ENCODE measurements at places on chromosomes 5 and 9.

- no peak for DNase-seq
Measured at GRCh38 chr5:28734396-28734795, 1696.0 kb upstream of the CDH9 start.

GRCh38 chr9:111350556-111350955 lies 20.5 kb upstream of the OR2K2 start:
- no peak for DNase-seq

GRCh38 chr5:149212198-149212951 lies 59.3 kb upstream of the AFAP1L1 start:
- DNase-seq, result no peak

- no peak for DNase-seq
Measured at GRCh38 chr5:157387683-157388093, 72.3 kb upstream of the NIPAL4 start.

DNA sequence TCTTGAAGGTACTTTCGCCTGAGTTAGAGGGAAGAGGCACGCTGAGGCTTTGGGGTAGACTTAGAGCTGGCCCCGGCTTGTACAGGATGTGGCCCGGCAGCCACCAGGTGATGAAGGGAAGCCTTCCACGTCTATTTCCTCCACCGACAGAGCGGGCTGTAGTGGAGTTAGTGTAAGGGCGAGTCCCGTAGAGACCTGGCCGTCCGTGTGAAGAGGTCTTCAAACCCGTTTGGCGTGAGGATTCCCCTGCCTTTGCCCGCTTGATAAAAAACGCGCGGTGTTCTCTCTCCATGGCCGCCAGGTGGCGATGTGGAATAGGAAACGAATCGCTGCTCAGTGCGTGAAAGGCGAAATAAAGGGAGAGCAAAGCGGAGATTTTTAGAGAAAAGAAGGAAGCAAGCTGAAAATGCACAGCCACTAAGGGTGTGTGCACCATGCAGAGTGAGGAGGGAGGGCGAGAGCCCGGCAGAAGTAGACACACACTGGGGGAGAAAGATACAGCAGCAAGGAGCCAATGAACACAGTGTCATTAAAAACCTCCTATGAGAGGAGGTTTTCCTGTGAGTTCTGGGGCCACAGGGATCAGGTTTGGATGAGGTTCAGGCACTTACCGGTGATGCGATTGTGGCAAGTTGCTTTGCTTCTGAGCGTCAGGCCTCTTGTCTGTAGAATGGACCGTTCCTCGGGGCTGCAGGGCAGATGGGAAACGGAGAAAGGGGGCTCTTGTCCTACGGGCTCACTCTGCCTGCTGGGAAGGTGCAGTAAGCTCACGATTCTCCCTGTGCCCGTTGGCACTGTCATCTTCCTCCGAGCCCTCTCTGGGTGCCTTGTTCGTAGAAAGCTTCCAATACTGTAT lies 34.2 kb downstream of the STC2 start:
- DNase-seq, result peak; percentile 90

DNA sequence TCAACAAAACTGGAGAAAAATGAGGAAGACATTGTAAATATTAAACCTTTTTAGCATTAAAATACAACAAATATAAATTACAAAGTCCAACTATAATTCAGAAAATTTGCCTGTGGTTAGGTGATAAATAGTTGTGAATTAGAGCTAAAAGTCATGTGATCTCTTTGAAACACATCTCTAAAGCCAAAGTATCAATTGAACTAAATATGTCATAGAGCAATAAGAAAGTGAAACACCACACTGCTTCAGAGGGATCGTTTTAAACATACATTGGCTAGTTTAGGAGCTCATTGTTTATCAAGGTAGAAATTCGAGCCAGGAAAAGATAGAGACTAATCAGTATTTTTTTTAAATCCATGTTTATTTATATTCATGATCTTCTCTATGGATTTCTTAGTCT lies 606.3 kb upstream of the ITGA1 start:
- no peak for DNase-seq

DNA sequence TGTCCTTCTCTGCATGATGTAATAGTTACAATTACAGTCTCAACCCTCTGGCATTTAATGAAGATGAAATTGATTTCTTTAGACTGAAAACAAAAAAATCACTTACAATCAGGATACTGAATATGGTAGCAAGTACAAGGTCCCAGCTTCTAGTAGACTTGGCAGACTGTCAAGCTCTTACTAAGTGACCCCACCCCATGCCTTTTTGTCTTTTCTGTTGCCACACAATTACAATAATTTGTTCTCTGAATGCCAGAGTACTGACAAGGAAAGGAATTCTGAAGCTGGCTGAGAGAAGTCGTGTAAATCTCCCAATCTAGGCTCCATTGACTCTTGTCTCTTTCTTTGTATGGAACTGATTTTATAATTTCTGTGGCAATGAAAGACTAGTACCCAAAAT lies 154.2 kb downstream of the TMC1 start:
- no peak for DNase-seq

DNA sequence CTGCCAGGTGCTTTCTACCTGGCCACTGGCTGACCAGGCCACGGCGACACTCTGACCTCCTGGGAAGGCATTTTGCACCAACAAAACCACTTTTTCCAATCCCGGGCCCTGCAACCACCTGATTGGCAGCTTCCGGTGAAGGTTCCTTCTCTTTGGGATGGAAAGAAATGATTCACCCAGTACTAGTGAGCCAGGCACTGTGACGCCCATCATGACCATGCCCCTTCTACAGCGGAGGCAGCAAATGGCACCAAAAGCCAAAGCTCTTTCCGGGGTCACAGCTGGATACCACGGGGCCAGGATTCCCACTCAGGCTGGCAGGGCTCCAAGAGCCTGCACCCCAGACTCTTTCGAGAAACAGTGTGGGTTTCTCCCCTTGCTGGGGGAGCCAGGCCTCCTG lies 4.7 kb downstream of the NOTCH1 start:
- no peak for DNase-seq
